ENCODE measurements at places on chromosomes 4 and X.

GRCh38 chrX:74526764-74527163, 87.7 kb downstream of the RLIM start:
- no peak for DNase-seq

- DNase-seq, result no peak
Observed at GRCh38 chr4:165838575-165838974, 34.5 kb upstream of the TLL1 start.

- no peak for DNase-seq
Observed at GRCh38 chr4:10275696-10276095, 159.1 kb upstream of the WDR1 start.

DNA sequence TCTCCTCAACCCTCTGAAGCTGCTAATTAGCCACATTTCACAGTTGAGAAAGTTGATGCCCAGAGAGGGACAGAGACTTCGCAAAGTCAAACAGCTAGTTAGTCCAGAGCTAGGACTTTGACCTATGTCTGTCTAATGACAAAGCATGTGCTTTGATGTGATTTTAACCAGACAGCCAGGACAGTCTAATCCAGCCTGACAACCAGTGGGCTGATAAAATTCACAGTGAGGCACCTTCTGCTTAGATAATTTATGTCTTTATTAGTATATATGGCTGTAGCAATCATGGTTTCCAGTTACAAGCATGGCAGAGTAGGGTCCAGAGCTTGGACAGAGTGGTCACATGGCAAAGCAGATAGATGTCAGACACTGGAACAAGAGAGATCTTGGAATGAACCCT, 133.6 kb upstream of the C1QTNF7 start:
- DNase-seq, result no peak

GRCh38 chr4:133403913-133404312, 254.8 kb downstream of the PCDH10 start:
- DNase-seq, result no peak

DNA sequence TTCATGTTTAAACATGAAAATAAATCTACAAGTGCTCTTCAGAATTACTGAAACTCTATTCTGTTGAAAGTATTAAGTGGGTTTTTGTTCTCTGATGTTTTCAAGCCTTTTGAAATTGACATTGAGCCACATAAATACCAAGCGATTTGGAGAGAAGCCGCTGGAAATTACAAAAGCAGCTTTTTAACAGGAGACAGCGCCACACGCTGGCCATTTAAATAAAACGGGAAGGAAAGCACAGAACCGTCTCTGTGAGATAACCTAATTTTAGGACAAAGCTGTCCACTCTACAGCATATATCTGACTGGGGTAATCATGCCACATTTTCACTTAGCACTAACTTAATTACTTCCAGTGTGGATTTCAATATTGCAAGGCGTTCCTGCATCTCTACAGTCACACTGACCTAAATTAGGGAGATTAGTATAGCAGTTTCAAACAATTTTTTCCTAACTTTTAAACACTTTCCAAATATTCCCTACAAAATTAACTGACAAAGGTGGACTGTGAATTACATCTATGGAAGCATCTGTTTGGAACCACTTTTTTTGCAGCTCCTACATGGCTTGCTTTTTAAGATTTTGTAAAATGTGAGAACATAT, 6.8 kb upstream of the ANOS1 start:
- DNase-seq, result peak; percentile 10

DNA sequence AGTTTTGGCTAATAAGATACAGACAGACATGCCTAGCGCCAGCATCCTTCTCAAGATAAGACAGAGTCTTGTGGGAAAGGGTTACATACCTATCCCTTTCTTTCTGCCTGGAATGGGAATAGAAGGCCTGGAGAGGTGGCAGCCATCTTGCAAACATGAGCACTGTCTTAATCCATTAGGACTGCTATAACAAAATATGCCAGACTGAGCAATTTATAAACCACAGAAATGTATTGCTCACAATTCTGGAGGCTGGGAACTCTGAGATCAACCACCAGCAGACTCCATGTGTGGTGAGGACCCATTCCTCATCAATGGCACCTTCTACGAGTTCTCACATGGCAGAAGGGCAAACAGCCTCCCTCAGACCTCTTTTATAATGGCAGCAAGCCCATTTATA, 26.5 kb upstream of the NEIL3 start:
- DNase-seq, result no peak

- DNase-seq, result no peak
Observed at GRCh38 chr4:110619463-110620247, 3.2 kb downstream of the PITX2 start.

DNA sequence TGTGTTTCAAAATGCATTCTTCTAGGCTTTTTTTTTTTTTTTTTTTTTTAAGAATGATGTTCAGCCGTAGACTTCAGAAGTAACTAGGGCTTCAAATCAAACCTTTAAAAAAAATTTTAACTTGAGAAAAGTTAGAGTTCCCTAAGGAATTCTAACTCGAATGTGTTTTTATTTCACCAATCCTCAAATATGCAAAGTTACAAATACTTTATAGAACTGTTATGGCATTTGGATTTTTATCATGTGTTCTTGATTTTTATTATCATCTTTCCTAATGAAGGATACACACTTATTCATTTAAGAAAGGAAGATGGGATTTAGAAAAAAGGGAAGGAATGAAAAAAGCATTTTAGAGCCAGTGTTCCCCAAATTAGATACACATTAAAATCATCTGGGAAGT, 200.6 kb upstream of the LDB2 start:
- no peak for DNase-seq
